Stimulated activated CD4-positive, alpha-beta T cell treated with anti-CD3 and anti-CD28 coated beads, Interleukin-2, amount 100 ng/mL, for 24 hours (primary cell): ENCODE measurements at places on chromosomes 7 and 10.

DNA sequence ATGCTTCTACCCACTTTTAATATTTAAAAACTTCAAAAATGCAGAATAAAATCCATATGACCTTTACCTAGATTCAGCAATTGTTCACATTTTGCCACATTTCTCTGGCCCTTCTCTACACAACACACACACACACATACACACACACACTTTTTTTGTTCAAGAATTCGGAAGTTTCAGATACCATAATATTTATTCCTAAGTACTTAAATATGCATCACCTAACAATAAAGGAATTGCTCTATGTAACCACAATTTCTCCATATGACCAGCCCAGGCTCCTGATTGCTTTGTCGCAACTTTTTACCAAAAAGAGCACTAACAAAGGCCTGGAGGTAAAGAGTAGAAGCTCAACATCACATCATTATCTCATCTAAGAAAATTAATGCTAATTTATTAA lies 106.6 kb downstream of the FAS start:
- DNase-seq, result no peak

DNA sequence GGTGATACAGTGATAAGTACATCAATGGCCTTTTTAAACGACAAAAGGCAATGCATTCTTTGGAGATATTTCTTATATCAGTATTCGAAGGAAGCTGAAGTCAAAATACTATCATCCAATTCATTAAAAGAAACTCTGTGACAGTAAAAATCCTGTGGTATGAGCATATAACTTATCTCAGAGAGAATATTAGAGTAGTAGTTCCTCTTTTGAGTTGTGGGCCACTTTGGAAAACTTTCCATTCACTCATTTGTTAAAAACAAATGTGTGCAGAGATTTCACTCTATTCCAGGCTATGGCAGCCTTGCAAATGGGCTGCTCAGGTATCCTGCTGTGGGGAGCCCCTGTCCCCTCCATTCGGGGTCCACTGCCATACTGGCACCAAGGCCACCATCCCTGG lies 55.3 kb upstream of the ZNF438 start:
- no peak for DNase-seq

GRCh38 chr10:129511086-129511485 lies 44.0 kb downstream of the MGMT start:
- DNase-seq, result no peak

- DNase-seq, result no peak
These were observed 166.8 kb downstream of the ETV1 start for GRCh38 chr7:13822678-13823077.

GRCh38 chr7:116395141-116395791 lies 104.3 kb upstream of the CAV2 start:
- no peak for DNase-seq

- DNase-seq, result no peak
These were observed 9.0 kb downstream of the MRPL43 start for GRCh38 chr10:100978121-100978900.

- no peak for DNase-seq
These were observed 39.9 kb downstream of the ADCYAP1R1 start for GRCh38 chr7:31091924-31092434.

GRCh38 chr7:102012941-102013461 lies 195.6 kb downstream of the CUX1 start:
- no peak for DNase-seq

DNA sequence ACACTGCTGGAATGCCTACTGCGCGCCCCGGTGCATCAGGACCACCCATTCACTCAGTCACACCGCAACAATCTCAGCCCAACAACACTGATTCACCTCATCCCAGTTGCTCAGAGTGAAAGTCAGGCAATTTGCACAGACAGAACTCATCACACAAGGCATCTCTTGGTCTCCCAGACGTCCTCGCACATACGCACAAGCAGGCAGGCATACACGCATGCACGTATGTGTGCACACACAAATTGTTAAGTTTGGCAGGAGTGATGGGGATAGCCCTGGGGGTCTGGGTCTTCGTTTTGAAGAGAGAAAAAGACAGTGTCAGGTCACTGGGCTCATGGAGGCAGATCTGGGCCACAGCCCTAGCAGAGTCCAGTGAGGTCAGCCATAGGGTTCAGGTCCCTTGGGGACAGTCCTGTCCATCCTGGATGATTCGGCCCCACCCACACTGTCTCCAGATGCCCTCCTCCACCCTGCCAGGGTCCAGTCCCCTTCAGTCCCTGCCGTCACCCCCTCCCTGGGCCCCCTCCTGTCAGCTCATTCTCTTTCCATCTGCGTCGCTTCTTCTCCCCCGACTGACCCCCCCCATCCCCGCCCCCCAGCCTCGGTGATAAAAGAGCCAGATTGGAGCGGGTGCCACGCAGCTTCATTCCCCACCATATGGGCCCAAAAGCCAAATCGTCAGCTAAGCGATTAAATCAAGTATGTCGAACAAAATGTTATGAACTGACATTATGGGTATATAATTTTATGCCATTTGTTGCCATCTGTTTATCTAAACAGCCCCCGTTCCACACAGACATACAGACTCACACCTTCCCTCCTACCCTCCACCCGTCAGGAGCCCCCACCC lies 48.5 kb upstream of the SLF2 start:
- no peak for DNase-seq

DNA sequence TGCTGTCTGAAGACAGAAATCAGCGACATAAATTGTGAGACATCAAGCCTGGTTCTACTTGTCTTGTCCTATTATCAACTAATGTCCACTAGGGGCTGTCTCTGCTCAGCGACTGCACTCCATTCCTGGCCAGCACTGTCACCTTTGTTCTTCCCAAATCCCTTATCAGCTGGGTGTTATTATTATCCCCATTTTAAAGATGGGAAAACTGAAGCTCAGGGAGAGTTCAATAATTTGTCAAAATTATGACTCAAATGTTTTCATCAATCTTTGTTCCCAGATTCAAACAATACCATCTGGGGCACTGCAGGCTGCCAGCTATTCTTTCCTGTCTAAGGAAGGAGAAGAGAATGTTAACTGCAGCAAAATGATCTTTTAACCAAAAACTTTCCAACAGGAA lies 431.6 kb upstream of the NFE2L3 start:
- no peak for DNase-seq

- DNase-seq, result no peak
These were observed 40.8 kb downstream of the MYL10 start for GRCh38 chr7:101588131-101588935.

DNA sequence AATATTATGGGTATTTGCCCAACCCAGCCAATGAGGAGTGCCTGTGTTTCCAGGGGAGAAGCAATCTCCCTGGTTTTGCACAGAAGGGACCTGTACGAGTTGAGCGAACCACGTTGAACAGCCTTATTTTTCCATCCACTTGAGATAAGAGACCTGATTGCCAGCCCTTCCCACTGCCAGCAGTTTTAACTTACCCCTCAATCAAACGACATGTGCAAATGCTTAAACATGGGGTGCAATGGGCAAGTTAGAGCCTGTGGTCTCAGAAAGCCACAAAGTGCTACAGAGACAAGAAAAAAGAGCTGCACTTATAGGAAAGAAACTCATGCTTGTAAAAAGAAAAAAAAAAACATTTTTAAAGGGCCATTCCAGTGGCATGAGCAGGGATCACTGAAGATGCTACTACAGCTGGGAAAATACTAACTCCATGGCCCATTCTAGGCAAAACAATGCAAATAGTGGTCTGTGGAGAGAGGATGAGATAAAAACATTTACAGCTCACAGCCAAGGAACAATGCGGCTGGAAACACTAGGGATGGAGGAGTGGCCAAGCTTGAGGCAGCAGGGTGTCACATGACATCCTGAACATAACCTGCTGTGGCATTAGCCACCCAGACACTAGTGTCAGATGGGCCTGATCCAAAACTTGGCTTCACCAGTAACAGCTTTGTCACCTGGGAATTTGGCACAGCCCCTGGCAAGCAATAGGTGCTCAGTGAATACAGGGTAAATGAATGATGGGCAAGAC lies 162.8 kb downstream of the ELMO1 start:
- DNase-seq, result no peak

GRCh38 chr10:102802920-102803534 lies 34.2 kb downstream of the CYP17A1 start:
- peak; percentile 28 for DNase-seq

GRCh38 chr10:113959383-113959760 lies 84.3 kb upstream of the ADRB1 start:
- no peak for DNase-seq

GRCh38 chr10:18142151-18142550 lies 1.9 kb downstream of the CACNB2 start:
- DNase-seq, result no peak

GRCh38 chr7:20980232-20980631 lies 193.5 kb upstream of the SP8 start:
- DNase-seq, result no peak
